Colonic mucosa (tissue), 4 donors: ENCODE measurements at places on chromosomes 6 and 20. TPM values are rescaled to one million over a fixed set of nuclear protein-coding genes. Genes with fewer than 3 reads are reported as not detected.

GRCh38 chr6:93341900-93342613 lies 77.3 kb downstream of the EPHA7 start:
- no peak for DNase-seq

- DNase-seq, result peak; percentile 42
These were observed 133.7 kb upstream of the IFNGR1 start for GRCh38 chr6:137352859-137353258.

DNA sequence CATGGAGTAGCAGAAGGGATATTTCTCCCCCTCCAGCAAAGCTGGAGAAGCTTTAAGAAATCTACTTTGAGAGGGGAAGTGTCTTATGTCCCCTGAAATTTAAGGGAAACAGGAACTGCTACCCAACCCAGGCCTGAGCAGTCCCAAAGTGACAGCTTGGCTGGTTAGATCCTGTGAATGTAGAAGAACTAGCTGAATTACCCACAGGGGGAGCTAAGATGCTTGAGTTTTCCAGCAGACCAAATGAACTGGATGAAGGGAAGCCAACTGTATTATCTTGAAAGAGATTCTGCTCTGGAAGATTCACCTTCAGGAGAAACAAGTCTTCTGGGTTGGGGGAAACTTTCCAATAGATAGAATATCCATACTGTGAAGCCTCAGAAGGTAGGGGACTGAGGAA lies 303.3 kb upstream of the MMS22L start:
- no peak for DNase-seq

DNA sequence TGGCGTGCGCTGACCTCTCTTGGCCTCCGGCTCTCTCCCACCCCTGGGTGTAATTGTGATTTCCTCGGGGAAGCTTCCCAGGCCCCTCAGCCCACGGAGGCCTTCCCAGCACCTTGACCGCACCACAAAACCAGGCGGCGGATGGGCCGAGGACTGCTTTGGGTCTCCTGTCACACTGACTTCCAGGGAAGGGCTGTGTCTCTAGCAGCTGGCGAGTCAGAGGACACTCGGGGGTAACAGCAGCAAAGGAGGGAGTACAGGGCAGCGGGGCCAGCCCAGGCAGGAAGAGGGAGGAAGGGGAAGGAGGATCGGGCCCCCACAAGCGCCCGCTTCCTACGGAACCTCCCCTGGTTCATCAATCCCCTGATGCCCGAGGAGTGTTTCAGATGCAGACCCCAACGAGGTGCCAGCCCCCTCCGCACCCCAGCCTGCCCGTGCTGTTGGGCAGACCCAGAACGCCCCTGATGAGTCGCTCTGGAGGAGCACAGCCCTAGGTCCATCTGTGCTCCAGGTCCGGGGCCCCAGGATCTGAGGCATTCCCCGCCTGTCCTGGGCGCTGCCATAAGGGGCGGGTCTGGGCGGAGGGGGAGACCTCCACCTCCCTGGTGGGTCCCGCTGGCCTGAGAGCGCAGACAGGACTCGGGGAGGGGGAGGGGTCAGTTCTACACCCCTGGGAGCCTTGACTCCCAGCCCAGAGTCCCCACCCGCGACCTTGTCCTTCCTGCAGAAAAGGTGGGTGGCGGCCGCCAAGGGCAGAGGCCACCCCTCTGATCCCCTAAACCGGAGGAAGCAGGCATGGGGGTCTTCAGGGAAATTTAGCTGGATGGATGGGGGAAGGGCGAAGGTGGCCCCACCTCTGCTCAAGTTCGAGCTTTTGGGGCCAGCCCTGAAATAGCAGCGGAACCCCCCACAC lies 956 bp downstream of the CHRNA4 start:
- no peak for DNase-seq

DNA sequence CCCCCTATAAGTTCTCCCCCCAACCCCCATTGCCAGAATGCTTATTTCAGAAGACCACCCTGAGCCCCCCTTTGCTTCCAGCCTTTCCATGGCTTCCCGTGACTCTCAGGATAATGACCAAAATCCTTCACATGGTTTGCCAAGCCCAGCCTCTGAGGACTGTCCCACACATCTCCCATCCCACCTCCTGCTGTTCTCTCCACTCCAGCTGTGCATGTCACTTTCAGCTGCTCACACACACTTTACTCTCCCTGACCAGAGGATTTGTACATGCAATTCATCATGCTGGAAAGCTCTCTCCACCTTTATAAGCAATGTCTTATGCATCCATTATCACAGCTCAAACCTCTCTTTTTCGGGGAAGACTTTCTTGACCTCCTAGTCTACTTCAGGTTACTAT lies 164.2 kb downstream of the PRL start:
- no peak for DNase-seq

IMPG1 gene
- not detected for total RNA-seq

GRCh38 chr20:17850684-17851026 lies 117.9 kb downstream of the SNX5 start:
- no peak for DNase-seq

UBD gene
- total RNA-seq, result 0.86 TPM

DNA sequence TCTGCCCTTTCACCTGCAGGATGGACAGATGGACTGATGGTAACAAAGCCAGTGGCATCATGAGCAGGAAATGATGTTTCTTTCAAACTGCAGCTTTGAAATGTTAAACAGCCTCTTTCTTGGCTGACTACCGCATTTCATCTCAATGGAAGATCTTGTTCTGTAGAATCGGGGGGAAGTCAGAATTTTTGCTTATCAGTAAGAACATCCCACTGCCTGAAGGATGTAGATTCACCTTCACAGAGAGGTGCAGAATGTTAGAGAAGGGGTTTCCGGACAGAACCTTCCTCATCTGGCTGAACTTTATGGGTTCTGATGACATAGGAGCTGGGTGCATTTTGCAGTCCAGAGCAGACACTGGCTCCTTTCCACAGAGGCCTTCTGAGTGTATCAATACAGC lies 32.7 kb downstream of the GGTLC1 start:
- no peak for DNase-seq

ADAM33 gene
- total RNA-seq, result 8.1 TPM

GRCh38 chr6:130980310-130981032 lies 82.6 kb downstream of the EPB41L2 start:
- DNase-seq, result no peak

- DNase-seq, result no peak
These were observed 52.5 kb downstream of the PRND start for GRCh38 chr20:4774207-4774606.

GRCh38 chr6:1113916-1114540 lies 197.9 kb upstream of the FOXQ1 start:
- no peak for DNase-seq

DNA sequence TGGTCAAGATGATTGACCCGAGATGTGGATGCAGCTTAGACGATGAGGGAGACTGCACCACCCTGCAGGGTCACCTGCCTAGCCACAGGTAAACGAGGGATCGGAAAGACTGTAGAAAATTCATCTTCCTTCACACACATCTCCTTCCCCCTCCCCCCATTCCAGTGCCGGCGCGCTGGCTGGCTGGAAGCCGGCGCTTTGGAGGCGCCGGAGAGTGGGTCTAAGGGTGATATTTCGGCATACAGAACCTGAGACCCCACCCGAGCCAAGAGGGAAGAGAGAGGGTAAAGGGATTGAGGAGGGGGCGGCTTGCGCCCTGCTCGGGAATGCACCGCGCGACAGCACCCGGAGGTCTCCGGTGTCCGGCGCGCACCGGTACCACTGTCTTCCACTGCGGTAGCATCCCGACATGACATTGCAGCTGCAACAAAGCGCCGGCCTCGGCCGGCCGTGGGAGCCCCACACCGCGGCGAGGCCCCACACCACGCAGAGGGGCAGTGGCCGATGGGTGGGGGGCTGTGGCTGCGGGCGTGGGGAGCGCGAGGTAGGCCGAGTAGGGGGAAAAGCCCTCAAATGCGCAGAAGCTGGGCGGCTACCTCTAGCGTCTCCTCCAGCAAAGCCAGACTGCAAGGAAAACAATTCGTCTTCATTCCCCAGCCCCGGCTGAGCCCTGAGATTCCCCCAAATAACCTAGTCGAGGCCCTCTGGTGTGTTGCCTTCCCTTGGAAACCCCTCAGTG lies 984 bp downstream of the TNFRSF21 start:
- DNase-seq, result peak; percentile 47

EEF1E1 gene
- total RNA-seq, result 9.8 TPM

DNA sequence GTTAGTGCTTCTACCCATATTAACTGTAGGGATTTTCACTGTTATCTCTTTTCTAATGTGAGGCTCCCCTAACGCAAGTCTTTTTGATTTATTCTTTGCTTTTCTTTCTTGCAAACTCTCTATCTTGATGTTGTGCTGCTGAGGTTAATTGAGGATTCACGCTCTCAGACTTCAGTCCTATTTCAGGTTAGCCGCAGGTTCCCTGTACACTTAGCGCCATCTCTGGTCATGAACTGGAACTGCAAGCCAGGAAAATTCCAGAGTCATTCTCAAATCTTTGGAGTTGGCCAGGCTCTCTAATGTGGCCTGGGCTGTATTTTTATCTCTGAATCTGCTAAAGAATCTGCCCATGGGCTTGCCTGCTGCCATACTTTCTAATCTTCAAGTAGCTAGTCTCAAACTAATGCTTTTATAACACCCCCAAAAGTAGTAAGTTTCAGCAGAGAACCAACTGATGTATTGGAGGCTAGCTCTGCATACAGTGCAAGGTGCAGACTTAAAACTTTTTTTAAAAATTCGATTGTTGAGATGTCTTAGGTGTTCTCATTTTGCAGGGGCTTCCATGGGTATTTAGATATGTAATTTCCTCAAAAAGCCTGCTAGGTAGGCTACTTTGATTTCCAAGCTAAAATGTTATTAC lies 91.1 kb upstream of the OPRM1 start:
- peak; percentile 20 for DNase-seq

- DNase-seq, result no peak
These were observed 614.2 kb upstream of the NRSN1 start for GRCh38 chr6:23511817-23512216.

- no peak for DNase-seq
These were observed 3.2 kb upstream of the KIAA0408 start for GRCh38 chr6:127462376-127462775.

GRCh38 chr20:25600632-25601031 lies 15.3 kb upstream of the NINL start:
- DNase-seq, result no peak

- DNase-seq, result no peak
These were observed 14.4 kb downstream of the SNRPC start for GRCh38 chr6:34771727-34772126.

OOEP gene
- total RNA-seq, result not detected

WFDC2 gene
- total RNA-seq, result 285 TPM

CCN5 gene
- 0.84 TPM for total RNA-seq

DNA sequence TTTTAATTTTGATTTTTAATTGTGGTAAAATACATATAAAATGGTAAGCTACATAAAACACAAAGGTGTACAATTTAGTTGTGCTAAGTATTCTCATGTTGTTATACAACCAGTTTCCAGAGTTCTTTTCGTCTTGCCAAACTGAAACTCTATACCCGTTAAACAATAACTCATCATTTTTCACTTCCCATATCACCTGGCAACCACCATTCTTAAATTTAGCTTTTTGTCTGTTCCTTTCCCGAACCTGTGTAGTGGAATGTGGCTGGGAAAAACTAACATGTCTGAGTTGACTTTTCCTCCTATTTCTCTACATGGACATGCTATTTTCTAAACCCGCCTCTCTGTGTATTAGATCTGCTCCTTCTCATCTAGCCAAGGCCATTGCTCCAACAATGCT lies 27.6 kb downstream of the RPRD1B start:
- no peak for DNase-seq

GRCh38 chr6:105591053-105591452 lies 188.2 kb upstream of the PREP start:
- DNase-seq, result no peak

DNA sequence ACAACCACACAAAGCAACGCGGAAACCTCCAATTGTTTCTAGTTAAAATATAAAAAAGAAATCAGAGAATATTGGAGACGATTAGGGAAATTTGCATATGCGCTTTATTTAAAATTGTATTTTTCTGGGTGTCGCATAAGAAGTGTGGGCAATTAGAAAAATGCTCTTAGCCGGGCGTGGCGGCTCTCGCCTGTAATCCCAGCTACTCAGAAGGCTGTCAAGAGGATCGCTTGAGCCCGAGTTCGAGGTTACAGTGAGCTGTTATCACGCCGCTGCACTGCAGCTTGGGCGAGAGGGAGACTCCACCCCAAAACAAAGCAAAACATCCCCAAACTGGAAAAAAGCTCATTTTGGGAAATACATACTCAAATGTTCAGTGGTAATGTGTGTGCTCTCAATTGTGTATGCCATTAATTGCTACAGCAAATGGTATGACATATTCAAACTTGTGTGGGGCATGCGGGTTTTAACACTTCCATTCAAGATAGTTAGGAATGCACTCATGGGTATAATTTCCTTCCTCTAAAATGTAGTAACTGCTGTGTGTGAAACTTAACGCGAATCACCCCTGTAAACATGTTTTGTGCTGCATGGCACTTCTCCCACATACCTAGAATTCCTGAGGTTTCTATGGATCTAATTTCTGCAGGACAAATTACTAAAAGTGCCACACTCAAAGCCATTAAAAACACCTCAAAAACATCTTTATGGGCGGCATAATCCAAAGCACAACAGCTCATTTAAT lies 54.7 kb upstream of the HFE start:
- DNase-seq, result peak; percentile 60

DNA sequence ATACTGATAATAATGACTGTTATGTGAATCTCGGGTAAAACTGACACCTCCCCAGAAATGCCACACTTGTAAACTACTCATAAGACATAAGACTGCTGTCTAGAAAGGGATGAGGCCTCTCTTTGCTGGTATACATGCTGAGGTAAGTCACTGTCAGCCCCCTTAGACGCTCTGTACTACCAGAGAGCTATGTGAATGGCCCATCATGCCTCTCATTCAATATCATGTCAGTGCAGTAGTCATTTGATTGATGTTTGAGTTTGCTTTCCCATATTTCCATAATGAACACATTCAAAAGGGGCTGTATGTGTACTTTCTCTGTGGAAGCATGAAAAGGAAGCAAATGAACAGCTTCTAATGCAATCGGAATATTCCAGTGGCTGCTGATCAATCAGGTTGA lies 119.4 kb upstream of the AGPAT4 start:
- no peak for DNase-seq
